Sigmoid colon (tissue), 7 donors: ENCODE measurements at places on chromosomes 3 and 15.

GRCh38 chr3:45509768-45510129, 84.8 kb upstream of the LIMD1 start:
- H3K4me1 ChIP-seq = no peaks in the 10 kb centered on the region
- DNase-seq = no peak
- H3K27me3 ChIP-seq = no peaks in the 10 kb centered on the region
- H3K36me3 ChIP-seq = no peaks in the 10 kb centered on the region
- no peak overlapping the region for H3K27ac ChIP-seq

- H3K27ac ChIP-seq = no peak overlapping the region
- H3K36me3 ChIP-seq = no peaks in the 10 kb centered on the region
- no peaks in the 10 kb centered on the region for H3K4me1 ChIP-seq
- H3K4me3 ChIP-seq = no peak overlapping the region
These were observed 166.9 kb downstream of the ULK4 start for GRCh38 chr3:41794748-41795589.

GRCh38 chr3:152222327-152222726, 46.4 kb upstream of the MBNL1 start:
- H3K27ac ChIP-seq = peak overlapping the region; percentile 80
- peaks cover 79% of the 10 kb centered on the region for H3K4me1 ChIP-seq
- no peak overlapping the region for H3K4me3 ChIP-seq

- DNase-seq = no peak
- H3K27me3 ChIP-seq = peaks cover 6% of the 10 kb centered on the region
- no peak overlapping the region for H3K4me3 ChIP-seq
- H3K4me1 ChIP-seq = no peaks in the 10 kb centered on the region
- no peaks in the 10 kb centered on the region for H3K36me3 ChIP-seq
These were observed 884 bp upstream of the KNL1 start for GRCh38 chr15:40593165-40593564.
